ENCODE measurements at places on chromosomes 7 and 10.

GRCh38 chr10:67259319-67259929, 333.6 kb downstream of the LRRTM3 start:
- DNase-seq, result no peak

GRCh38 chr10:123165445-123166072, 11.4 kb downstream of the BUB3 start:
- no peak for DNase-seq

GRCh38 chr7:122305475-122306319, 1.1 kb upstream of the FEZF1 start:
- DNase-seq, result no peak

DNA sequence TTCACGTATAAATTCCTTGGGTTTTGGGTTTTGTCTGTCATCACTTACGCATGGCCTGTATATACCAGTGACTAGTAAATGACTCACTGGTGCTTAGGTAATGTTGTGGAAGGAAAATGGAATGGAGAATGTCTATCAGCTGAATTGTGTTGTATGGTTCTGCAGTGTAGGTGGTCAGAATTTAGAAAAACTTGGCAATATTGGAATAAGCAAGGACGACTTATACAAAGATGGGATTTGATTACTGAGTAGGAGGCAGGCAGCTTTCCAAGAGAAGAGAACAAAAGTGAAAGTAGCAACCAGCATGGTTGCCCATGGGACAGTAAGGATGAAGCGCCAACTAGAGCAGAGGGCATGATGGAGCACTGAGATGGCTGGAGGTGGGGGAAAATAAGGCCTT, 168.6 kb upstream of the CSTF2T start:
- DNase-seq, result no peak

- no peak for DNase-seq
These were observed 1124.4 kb downstream of the NXPH1 start for GRCh38 chr7:9557853-9558252.

DNA sequence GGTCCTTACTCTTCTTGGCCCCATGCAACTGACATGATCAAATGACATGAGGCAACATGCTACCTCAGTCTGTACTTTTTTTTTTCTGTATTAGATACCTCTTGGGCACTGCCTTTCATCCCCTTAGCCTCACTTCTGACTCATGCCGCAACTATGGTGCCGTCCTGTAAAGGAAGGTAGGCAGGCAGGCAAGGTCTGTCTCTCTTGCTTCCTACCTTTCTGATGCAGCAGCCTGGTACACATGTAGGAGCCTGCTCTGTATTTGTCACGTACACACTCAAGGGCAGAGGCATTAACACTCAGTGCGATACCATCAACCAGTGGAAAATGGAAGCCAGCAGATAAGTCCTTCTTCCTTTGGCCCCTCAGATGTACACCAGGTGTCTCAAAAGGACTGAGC, 146.7 kb downstream of the ATE1 start:
- DNase-seq, result no peak

GRCh38 chr7:156492170-156492569, 148.4 kb upstream of the RNF32 start:
- no peak for DNase-seq

GRCh38 chr7:155391414-155391813, 66.5 kb upstream of the EN2 start:
- no peak for DNase-seq

DNA sequence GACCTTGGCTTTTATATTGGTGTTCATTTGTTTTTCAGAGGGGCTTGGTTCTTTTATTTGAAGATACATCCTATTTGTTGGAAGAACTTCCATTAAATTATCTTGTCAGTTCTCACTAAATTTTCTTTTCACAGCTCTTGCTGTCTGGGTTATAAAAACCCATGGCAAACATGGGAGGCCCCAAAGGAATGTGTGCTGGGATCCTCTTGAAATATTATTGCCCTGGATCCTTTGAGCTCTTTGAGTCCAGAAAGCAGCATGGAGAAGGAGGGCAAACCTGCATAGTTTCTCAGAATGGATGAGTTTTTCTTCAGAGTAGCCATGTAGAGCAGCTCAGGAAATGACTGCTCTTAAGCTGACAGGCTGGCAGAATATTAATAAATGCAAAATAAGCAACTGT, 187.4 kb downstream of the CTTNBP2 start:
- no peak for DNase-seq

Data from stimulated activated naive CD8-positive, alpha-beta T cell treated with anti-CD3 and anti-CD28 coated beads, Interleukin-15, Interleukin-2, amounts not matched to agents 100 U/mL and 50 U/mL, for 24 hours (primary cell).